ENCODE measurements at places on chromosomes 16 and 17.

DNA sequence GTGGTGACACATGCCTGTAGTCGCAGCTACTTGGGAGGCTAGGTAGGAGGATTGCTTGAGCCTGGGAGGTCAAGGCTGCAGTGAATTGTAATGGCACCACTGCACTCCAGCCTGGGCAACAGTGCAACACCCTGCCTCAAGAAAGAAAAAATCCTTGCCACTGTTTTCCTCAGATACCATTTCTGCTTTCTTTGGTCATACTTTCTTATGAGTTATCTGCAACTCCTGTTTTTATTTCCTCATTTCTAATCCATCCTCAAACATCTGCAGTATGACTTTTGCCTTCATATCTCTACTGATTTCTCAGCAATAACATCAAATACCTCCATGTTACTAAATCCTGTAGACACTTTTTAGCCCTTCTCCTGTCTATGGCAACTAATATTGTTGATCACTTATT lies 3.1 kb upstream of the AP2B1 start:
- DNase-seq: no peak

DNA sequence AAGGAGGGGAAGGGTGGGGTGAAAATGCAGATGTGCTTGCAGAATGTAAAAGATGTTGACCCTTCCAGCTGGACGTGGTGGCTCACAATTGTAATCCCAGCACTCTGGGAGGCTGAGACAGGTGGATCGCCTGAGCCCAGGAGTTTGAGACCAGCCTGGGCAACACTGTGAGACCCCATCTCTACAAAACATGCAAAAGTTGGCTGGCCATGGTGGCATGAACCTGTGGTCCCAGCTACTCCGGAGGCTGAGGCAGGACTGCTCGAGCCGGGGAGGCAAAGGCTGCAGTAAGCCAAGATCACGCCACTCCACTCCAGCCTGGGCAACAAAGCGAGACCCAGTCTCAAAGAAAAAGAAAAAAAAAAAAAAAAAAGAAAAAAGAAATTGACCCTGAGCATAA lies 17.8 kb downstream of the ATP1B2 start:
- no peak for DNase-seq

DNA sequence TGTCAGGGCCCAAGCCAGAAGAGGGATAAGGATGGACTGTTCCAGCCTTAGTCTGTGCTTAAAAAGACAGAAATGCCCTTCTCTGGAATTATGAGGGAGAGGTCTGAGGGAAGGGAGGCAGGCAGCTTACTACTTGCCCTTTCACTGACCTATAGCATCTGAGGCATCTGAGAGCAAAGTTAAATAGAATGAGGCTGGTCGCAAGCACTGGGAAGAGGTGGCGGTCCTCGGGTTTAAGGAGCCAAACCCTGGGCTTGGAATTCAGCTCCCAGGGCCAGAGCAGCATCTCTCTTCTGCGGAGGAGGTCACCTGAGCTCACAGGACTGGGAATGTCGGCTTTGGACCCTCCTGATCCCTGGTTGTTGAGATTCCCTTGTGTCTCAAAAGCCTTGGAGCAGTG lies 3.1 kb upstream of the LIMD2 start:
- DNase-seq: no peak

- DNase-seq: no peak
These were observed 203.5 kb downstream of the RBFOX3 start for GRCh38 chr17:79407385-79407784.

GRCh38 chr16:73753931-73754330 lies 542.7 kb upstream of the PSMD7 start:
- DNase-seq: no peak

GRCh38 chr17:520447-521182 lies 168.0 kb upstream of the RPH3AL start:
- DNase-seq: no peak
